ENCODE measurements at places on chromosomes 6 and 20.

GRCh38 chr20:37337208-37337991, 8.5 kb upstream of the SRC start:
- no peak for DNase-seq

DNA sequence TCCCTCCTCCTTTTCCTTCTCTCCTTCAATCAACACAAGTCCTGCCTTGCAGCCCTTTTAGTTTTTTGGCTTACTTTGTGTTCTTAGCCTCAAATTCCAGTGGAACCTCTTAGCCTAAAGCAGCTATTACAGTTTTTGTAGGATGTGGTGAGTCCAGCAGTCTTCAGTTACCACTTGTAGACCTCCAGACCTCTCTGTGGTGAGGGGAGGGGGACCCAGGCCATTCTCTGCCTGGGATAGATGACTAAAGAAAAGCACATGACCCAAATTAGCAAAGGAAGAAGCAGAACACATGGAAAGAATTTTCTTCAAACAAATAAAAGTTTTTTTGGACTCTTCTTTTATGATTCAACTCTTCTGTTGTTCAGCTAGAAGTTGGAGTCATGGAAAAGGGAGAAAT, 246.5 kb downstream of the HAO1 start:
- no peak for DNase-seq

DNA sequence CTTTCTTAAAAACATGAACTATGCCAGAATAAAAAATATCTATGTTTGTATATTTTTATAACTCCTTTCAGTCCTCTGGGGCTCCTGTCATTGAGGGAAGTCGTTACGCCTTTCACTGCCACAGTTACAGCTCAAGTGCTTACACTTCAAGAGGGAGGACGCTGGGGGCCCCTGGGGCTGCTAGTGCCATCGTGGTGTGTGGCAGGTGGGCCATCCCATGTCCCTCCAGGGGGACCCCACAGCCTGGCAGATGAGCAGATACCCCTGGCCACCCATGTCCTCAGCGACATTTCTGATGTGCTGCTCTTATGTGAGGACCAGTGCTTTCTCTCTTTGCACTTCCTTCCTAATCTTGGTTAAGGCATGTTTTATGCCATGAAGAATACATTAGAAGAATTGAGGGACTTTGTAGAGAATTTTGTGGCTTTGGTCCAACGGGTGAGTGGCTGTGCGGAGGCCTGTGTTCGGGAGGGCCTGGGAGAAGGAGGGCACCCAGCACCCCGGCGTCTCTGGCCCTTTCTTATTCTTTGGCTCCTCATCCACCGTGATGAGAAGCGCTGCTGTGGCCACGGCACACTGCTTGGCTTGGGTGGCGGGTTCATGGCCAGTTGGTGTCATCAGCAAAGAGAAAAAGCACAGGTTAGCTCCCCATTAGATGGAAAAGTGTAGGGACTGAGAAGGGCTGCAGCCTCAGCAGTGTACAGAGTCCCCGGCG, 38.3 kb upstream of the SYNJ2 start:
- DNase-seq = no peak

- no peak for DNase-seq
These were observed 14.3 kb upstream of the CBFA2T2 start for GRCh38 chr20:33475381-33476152.

GRCh38 chr6:143397227-143398222, 53.0 kb downstream of the ADAT2 start:
- DNase-seq = no peak

DNA sequence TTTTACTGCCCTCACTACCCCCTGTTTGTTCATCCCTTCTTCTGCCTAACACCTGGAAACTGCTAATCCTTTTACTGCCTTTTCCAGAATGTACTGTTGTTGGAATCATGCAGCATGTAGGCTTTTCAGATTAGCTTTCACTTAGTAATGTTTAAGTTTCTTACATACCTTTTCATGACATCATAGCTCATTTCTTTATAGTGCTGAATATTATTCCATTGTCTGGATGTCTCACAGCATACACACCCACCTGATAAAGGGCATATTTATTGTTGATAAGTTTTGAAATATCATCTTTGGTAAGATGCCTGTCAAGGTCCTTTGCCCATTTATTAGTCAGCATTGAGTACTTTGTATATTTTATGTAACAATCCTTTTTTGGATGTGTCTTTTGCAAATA, 588.2 kb upstream of the NRSN1 start:
- no peak for DNase-seq

Data from hematopoietic multipotent progenitor cell (in vitro differentiated cells).